ENCODE measurements at places on chromosomes 4 and X.

DNA sequence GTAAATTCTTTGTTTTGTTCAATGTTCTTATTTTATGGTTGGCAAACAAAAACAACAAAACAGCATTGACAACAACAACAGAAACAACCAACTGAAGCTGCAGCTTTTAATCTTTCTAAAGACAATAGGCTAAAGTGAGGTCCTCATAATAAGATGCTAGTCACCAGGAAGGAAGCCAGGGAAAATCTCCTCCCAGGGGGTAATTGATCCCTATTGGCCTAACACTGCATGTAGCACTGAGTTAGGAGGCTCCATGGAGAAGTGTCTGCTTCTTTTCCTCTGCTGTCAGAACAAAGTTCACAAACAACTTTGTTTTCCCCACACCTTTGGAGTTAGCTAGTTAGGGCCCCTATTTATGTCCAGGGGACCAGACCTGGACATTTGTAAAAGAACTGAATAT is 4.7 kb upstream of the LRAT start:
- no peak for DNase-seq

GRCh38 chrX:43840265-43840664 is 42.0 kb downstream of the MAOB start:
- DNase-seq, result no peak

DNA sequence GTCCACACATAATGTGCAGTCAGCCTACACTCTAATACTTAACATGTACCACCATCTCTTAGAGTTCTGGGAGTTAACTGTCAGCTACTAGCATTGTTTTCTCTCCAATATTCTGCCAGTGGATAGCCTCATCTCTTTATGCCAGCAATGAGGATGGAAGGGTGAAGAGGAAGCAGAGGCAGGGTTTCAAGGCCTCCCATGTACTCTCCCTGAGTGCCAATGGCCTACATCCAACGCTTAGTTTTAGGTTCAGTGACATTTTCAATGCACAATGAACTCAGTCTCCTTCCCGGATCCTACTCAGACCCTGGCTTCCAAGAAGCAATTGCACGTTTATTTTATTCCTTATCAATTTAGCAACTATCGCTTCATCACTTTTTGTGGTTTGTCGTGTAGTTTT is 686.1 kb downstream of the DMD start:
- no peak for DNase-seq

- no peak for DNase-seq
These were observed 37.2 kb upstream of the ARX start for GRCh38 chrX:25052798-25053534.

DNA sequence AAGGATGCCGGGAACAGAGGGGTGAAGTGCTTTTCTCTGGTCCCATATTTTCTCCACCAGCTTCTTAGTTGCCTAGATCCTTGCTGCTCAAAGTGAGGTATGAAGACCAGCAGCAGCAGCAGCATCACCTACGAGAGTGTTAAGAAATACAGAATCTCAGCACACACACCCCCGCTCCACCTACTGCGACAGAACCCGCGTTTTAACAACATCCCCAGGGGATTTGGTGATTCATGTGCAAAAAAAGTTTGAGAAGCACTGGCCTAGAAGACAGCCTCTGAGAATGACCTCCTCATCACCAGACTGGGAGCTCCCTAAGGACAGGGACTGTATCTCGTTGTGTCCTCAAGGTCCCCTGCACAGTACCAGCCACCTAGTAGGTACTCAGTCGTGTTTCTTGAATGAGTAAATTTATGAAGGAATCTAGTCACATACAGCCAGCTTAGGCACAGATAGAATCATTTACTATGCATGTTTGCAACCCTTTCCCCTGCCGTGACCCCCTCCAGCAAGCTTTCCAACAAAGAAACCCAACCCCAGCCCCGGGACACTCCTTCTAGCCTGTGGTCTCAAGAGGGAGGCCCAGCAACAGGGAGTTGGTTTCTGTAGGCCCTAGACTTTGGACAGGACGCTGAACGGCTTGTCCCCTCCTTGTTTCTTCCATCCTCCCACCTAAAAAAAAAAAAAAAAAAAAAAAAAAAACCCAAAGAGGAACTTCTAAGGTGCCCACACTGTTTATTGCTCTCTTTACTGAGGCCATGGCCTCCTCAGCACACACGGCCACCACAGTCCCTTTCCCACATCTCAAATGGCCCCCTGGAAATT is 21.5 kb downstream of the RTL5 start:
- DNase-seq, result no peak

DNA sequence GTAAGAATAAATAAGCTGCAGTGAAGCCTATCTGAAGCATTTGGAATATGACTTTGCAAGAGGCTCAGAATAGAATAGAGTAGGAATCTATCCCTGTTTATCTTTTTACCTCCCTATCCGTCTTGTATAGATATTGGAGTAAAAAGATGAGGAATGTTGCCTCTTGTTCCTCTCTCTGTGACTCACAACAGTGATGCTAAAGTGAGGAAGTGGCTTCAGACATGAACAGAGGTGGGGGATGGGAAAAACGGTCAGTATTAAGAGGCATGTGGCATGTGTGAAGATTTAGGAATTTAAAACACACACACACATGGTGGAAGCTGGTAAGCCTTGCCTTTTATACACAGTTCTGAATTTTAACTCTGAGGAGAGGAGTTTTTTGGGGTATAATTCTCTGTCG is 3.8 kb upstream of the DCAF4L1 start:
- DNase-seq, result no peak

DNA sequence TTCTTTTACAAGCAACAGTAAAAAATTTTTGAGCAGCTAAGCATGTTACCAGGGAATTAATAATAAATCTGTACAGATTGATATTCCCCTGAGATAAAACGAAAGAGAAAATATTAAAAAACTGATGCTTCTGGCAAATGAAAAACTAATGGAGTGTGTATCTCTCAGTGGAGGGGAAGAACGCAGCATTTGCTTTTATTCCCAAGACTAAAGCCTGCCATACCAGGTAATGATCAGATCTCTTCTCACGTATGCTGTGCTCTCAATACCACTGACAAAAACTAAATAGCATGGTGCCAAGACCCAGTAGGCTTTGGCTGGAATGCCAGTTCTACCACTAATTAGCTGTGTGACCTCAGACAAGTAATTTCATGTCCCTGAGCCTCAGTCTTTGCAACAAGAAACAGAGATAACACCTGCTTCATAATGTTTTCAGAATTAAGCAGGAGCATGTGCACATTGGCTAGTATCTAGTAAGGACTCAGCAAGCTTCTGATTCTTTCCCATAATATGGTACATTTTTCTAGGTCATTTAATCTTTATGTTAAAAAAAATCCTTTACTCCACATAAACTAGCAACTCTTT is 179.6 kb downstream of the CENPC start:
- DNase-seq, result no peak

GRCh38 chr4:94519925-94520789 is 68.4 kb downstream of the PDLIM5 start:
- DNase-seq, result no peak
